ENCODE measurements at places on chromosomes 13 and 19. TPM values are rescaled to one million over a fixed set of nuclear protein-coding genes. Genes with fewer than 3 reads are reported as not detected.

DNA sequence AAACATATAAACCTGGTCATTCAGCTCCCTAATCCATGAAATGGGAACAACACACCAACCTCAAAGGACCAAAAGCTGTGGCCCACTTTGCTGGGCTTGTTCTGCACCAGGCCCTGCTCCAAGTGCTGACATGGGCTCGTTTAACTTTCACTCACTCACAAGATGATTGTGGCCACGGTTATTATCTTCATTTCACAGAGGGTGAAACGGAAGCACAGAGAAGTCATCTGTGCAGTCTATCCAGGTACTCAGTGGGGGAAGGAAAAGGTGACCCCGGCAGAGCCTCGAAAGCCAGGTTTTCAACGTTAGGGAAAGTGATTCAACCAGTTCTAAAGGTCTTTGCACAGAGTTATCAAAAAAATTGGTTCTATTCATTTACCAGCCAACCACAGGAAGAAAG, 68.0 kb downstream of the CRYL1 start:
- H3K4me1 ChIP-seq = peaks cover 33% of the 10 kb centered on the region
- peaks cover 1% of the 10 kb centered on the region for H3K36me3 ChIP-seq
- H3K27me3 ChIP-seq = peaks cover 2% of the 10 kb centered on the region
- H3K27ac ChIP-seq = no peak overlapping the region
- no peak overlapping the region for H3K4me3 ChIP-seq
- no peak for DNase-seq

- no peaks in the 10 kb centered on the region for H3K36me3 ChIP-seq
- no peaks in the 10 kb centered on the region for H3K4me1 ChIP-seq
- peaks cover 2% of the 10 kb centered on the region for H3K27me3 ChIP-seq
- no peak overlapping the region for H3K4me3 ChIP-seq
These were observed 55.8 kb downstream of the C1QTNF9 start for GRCh38 chr13:24365191-24365590.

- no peak overlapping the region for H3K4me3 ChIP-seq
- H3K36me3 ChIP-seq = peaks cover 31% of the 10 kb centered on the region
- H3K27ac ChIP-seq = no peak overlapping the region
- DNase-seq = no peak
- H3K27me3 ChIP-seq = no peaks in the 10 kb centered on the region
- H3K4me1 ChIP-seq = peaks cover 2% of the 10 kb centered on the region
These were observed 7.3 kb upstream of the INAFM1 start for GRCh38 chr19:47267350-47267759.

DNA sequence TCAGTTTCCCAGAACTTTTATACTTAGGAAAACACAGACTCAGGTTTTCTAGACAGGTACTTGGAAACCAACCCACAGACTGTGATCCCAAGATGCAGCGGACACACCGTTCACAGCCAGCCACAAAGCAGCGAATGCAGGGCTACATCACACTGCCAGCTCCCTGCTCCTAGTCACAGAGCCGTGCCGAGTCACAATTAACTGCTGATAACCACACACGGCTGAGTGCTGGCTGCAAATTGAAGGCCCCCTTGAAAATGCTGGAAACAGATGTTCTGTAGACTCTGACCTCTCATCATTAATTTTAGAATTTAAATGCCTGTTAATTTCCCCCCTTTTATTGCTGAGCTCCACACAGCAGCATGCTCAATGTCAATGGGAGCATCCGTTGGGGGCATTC, 78.6 kb upstream of the SIAH3 start:
- no peaks in the 10 kb centered on the region for H3K4me1 ChIP-seq
- no peaks in the 10 kb centered on the region for H3K36me3 ChIP-seq
- no peak overlapping the region for H3K27ac ChIP-seq
- no peak overlapping the region for H3K4me3 ChIP-seq

HNRNPUL1 gene
- total RNA-seq = 264 TPM

C19orf73 gene
- total RNA-seq = 2.6 TPM

ZNF682 gene
- 6.1 TPM for total RNA-seq

GRCh38 chr19:35565016-35565856, 1.8 kb upstream of the ATP4A start:
- no peaks in the 10 kb centered on the region for H3K36me3 ChIP-seq
- peaks cover 11% of the 10 kb centered on the region for H3K27me3 ChIP-seq
- no peak overlapping the region for H3K4me3 ChIP-seq
- no peak for DNase-seq
- H3K27ac ChIP-seq = no peak overlapping the region
- H3K4me1 ChIP-seq = no peaks in the 10 kb centered on the region

Measured in activated T-helper 1 cell treated with anti-CD3 and anti-CD28 coated beads, Interleukin-12 subunit alpha, Interleukin-12 subunit beta, Interleukin-2, Interleukin-4 antibody, amounts not matched to agents 30 ng/mL and 10 ng/mL and 1 ng/mL, durations not matched to agents 14 hours and 24 hours and 36 hours (primary cell).